ENCODE measurements at places on chromosomes 3 and 15.

GRCh38 chr3:30597131-30597768 is 9.2 kb upstream of the TGFBR2 start:
- no peak for DNase-seq

- DNase-seq: no peak
Observed at GRCh38 chr3:67196677-67197076, 198.6 kb downstream of the KBTBD8 start.

- no peak for DNase-seq
Observed at GRCh38 chr3:100257586-100257985, 3.2 kb upstream of the TBC1D23 start.

- no peak for DNase-seq
Observed at GRCh38 chr15:79914728-79915127, 17.9 kb upstream of the MTHFS start.

DNA sequence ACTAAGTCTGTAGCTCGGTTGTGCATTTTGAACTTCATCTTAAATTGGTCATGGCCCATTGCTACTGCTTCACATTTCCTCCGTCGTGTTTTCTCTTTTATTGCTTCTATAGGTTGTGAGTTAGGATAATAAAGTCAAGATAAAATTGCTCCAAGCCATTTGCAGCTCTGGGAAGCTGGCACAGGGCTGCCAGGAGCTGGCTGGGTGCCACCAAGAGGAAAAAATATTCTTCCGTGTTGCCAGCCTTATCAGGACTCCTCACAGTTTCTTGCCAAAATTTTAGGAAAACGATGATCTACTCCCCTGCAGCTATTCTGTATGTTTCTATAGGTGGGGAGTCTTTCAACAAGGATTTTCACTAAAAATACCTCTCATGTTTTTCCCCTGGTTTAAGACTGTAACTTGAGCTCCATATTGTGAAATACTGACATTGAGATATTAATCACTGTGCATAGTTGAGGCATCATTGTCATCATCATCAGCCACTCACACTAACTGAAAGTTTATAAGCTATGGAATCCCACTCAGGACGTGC is 55.4 kb upstream of the PIAS1 start:
- no peak for DNase-seq

- no peak for DNase-seq
Observed at GRCh38 chr3:54670201-54671000, 257.5 kb downstream of the LRTM1 start.

DNA sequence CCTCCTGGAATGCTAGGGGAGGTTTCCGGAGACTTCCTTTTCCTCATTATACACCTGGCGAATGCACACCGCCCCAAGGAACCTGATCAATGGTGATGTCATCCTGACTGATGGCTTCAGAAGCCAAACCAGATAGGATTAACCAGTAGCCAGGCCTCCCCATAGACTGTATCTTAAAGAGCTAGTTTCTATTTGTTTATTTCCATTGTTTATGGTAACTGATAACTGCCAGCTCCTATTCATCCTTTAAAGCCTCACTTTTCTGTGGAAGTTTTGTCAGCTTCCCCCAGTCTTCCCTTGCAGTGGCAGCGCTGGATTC is at the start of gene MKRN2OS:
TSS of gene MKRN2OS (minus strand) at position 27 of the 319 bp plus-strand sequence. CDS start 35 bp downstream, outside the sequence.
- DNase-seq: no peak

- DNase-seq: no peak
Observed at GRCh38 chr15:69906256-69907185, 191.2 kb downstream of the TLE3 start.
